Neural crest cell (in vitro differentiated cells): ENCODE measurements at places on chromosomes 12 and 14. TPM values are rescaled to one million over a fixed set of nuclear protein-coding genes. Genes with fewer than 3 reads are reported as not detected.
A peak's percentile ranks its signal among the peaks of the same experiment; 100 is the strongest.

Gene RACGAP1
- 91.7 and 104 TPM in 2 replicates for total RNA-seq

Gene SLC7A8
- 6.6 and 9.4 TPM in 2 replicates for total RNA-seq

DNA sequence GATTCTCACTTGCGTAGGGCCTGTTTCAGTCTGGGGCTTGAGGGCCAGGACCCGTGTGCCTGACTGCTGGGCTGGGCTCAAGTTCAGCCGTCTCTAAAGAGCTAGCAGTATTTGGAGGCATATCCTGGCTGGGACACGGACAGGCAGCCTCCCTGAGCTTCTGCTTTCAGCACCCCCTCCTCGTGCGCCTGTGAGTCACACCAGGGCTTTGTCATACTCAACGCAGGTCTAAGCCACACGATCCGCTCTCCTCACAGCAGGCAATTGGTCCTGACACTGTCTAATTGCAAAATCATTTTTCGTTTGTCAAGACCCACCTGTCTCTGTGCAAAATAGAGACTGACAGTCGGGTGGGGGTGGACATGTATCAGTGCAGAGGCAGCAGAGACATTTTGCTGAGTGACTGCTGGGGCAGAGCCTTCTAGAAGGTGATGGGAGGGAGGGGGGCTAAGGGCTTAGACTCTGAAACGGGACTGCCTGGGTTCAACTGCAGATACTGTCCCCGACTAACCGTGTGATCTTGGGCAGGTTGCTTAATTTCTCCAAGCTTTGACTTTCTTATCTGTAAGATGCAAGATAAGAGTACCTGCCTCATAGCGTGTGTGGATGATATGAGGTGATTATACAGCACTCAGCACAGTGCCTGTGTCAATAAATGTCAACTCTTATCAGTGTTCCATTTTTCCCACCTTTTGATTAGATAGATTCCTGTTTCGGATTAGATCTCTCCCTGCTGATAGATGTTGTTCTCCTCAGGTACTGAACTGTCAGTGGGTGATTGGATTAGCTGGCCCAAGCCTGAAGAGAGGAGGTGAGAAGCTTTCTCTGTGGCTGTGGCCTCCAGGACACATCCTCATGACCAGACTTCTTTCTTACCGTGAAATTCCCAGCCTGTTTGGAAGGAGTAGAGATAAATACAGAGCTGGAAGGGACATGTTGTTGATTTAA lies 53.1 kb downstream of the KCNA1 start:
- DNase-seq = no peak

DNA sequence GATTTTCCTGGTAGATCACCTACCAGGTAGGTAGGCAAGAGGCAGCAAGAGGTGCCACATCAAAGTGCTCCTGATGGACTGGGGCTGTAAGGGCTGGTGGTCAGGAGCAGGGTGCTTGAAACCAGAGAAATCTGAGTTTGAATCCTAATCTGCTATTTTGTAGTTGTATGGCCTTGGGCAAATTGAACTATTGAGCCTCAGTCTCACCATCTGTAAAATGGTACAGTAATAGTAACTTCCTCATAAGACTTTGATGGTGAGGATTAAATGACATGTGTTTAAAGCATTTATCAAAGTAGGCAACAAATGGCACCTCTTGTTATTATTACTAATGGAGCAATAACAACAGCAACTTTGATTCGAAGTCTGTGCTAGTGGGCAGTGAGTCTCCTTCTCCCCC lies 32.0 kb downstream of the JDP2 start:
- DNase-seq = no peak

- peak; percentile 40 for DNase-seq
Measured at GRCh38 chr12:31324845-31325523, 966 bp downstream of the SINHCAF start.

DNA sequence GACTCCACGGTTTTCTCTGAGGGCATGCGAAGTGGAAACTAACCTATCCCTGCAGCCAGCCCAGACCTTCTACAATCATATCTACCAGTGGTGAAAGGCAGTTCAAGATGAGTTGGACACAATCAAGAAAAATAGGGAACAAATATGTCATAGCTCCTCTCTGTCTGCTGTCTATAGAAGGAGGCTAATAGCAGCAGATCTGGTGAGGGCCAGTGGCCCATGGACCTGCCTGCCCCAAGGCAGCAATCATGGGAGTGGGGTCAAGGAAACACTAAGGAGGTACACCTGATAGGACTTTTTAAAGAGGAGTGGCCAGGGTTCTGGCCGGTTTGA lies 149.5 kb downstream of the PRKCH start:
- no peak for DNase-seq
